ENCODE measurements at places on chromosomes 1 and 21.
A peak's percentile ranks its signal among the peaks of the same experiment; 100 is the strongest.

DNA sequence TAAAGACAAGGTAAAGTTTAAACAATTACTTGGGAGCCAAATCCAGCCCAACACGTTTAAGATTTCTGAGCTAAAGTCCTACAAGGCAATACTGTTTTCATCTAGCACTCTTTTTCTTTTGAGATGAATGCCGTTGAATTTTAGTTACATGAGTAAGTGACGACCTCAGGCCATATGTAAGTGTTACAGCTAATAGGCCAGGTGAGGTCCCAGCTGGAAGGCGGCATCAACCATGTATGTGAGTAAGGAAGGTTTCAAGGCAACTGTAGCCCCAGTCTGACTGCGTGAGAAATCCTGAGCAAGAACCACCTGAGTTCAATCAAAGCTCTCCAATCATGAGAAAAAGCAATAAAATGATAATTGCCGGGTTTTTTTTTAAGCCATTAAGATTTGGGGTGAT lies 41.5 kb upstream of the EGLN1 start:
- no peak for DNase-seq

GRCh38 chr1:228417483-228418203 lies 982 bp upstream of the TRIM17 start:
- DNase-seq = no peak

DNA sequence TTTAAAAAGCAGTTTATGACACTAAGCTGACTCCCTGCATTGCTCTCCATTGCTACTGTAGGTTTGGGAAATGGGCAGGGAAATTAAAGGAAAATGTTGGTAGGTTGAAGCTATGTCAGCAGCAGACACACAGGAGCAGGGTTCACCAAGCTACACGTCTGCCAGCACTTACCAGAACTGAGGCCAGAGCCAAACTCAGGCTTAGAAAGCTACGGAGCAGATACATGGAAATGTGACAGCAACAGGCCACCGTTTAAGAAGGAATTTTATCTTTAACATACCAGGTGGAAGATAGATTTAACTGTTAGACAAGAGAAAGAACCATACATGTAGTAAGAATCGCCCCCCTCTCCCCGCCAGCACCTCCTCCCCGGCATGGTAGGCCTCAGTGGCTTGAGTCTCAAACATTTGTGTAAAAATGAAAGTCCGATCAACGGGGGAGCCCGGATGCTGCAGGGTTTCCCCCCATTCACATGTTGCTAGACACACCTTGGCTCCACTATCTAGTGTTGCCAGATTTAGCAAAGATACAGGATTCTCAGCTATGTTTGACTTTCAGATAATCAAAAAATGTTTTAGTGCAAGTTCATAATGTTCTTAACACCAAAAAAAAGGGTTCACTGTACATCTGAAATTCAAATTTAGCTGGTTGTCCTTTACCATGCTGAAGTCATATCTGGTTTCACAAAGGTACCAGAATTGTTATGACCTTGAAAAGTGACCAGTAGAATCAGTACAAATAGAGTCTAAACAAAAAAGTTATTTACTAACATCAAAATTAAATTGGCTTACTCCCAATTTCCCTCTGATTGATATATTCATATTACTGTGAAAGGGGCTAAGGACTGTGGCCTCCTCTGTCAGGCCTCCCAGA lies 6.7 kb downstream of the OR2T11 start:
- no peak for DNase-seq

DNA sequence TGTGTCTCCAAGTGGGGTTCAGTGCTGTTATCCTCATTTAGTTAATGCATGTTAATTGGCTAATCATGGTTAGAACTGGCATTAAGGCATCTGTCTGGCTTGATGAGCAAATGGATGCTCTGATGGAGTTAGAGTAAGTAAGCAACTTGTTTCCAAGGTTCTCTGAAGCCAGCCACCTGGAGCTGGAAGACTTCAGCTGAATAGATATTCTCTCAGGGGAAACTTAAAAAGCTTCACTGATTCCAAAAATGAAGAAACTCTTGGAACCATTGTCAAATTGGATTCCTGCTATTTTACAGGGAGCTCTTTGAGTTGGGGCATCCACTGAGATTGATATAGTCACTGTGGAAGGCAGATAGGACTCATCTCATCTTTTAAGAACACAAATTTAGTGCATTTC lies 118.9 kb downstream of the CACHD1 start:
- no peak for DNase-seq

- peak; percentile 61 for DNase-seq
Observed at GRCh38 chr1:193183019-193183627, 3.3 kb downstream of the B3GALT2 start.

- DNase-seq = no peak
Observed at GRCh38 chr1:221635305-221635704, 106.6 kb downstream of the DUSP10 start.

- no peak for DNase-seq
Observed at GRCh38 chr1:177960939-177961622, 8.8 kb downstream of the SEC16B start.

DNA sequence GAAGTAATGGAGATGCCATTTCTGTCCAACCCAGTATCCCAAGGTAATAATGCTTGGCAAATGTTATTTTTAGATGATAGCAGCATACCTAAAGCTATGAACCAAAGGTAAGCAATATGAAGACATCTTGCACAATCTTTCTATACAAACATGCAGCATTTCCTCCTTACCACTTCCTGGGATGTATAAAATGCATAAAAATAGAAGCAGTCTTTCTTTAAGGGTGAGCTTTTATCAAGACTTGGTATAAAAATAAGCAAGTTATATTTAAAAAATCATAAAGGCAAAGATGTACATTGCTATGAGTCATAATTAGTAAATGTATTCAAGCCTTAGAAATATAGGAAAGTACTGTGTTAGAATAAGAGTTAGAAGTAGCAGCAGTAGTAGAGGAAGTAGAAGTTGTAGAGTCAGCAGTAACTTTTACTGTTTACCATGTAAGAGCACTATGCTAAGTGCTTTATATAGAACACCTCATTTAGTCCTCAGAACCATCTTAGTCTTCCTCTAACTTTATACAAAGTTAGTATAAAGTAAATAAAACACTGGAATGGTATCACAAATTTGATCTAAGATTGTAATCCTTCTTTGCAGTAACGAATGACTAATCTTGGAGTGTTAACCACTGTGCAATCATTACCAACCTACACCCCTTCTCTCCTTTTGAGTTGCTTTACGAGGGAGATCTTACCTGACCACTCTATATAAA lies 371.3 kb downstream of the VAV3 start:
- peak; percentile 53 for DNase-seq

DNA sequence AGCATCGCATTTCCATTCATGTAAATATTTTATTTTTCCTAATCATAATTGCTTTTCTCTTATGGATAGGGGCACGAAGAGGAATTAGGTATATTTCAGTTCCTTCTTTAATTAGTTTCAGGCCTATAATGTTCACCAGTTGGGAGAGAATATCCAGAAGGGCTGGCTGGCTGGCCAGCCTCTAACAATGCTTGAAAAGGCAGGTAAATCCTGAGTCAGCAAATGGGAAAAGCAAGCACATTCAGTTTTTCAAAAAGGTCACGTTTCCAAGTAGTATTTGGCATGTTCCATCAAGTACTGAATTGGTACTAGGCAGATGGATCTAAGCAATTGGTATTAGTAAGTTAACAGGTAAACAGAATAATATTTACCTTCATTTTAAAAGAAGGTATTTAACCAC lies 8.0 kb downstream of the RAB29 start:
- DNase-seq = no peak

DNA sequence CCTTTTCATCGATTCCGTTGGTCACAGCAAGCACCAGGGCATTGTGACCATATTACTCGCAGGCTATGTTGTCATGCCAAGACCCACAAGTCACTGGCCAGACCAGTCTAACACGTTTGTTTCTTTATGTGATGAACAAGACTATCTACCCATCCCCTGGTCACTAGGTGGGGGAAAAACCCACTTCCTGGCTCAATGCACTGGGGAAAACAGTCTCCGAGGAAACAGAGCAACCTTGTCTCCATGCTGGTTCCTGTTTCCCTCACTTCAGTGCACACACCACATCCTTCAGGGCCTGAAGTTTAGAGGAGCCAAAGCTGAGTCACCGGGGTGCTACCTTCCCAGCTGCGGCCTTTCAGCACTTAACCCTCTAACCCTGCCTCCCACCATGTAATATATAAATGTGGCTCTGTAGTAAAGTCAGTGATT lies 20.9 kb downstream of the ERICH3 start:
- no peak for DNase-seq

DNA sequence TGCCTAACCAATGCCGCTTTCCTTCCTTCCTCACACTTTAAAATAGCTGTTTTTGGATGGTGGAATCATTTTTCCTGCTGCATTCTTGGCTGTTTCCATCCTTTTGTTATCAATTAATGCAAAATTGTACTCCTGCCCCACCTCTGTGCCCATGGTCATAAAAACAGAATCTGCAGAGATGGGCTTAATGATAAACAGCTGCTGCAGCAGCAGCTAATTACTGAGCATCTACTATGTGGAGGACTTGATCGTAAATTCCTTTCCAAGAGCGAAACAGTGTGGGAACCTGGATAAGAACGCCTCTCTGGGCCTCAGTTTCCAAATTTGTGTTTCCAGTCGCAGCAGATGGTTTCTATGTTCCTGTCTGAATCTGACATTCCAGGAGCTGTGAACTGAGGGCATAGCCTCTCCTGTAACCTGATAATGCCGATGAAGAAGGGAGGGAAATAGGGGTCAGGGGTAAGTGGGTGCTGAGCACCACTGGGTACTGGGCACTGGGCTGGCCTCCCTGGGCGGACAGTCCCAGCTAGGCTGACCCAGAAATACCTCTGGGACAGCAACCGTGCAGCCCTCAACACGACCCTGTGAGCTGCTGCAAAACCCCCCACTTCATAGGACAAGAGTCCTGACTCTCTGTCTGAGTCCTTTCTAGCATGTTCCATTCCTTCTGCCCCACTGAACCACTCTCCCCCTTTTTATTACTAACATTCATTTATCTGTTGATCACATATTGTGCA lies 121.7 kb downstream of the DMRTB1 start:
- no peak for DNase-seq

DNA sequence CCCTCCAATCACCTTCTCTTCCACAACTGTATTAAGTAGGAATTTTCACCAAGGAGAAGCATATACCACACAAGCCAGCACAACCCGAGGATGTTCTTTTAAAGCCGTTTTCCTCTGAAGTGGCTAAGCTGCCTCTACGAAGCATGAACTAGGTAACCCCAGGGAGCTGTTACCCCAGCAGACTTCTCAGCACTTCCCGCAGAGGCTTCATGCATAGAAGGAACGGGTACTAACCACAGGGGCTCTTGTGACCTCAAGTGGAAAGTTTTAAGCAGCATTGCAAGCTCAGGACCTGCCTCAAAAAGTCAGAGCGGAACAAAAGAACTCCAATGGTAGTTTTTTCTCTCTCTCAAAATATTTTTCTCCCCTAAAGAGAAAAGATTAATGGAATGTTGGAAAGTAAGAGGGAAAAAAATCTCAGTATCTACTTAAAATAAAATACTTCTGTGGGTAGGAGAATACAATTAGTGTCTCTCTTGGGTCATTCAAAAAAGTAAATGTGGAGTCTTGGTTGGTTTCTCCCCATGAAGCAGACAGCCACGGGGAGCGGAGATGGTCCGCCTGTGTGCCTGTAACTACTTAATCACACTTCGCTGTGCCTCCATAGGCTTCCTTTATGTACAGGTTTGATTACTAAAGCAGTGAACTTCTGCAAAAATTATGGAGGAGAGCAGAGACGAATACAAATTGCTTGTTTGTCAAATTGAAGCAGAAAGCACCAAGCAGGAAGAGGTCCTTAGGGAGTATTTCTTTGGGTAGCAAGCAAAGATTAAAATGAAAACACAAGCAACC lies 40.9 kb downstream of the STX6 start:
- peak; percentile 59 for DNase-seq

GRCh38 chr1:224433041-224433691 lies 1.4 kb downstream of the WDR26 start:
- peak; percentile 36 for DNase-seq

GRCh38 chr1:112887599-112888283 lies 68.3 kb downstream of the SLC16A1 start:
- no peak for DNase-seq

- DNase-seq = peak; percentile 51
Observed at GRCh38 chr1:156750711-156751450, 594 bp downstream of the HDGF start.

- DNase-seq = no peak
Observed at GRCh38 chr1:34831721-34832246, 27.8 kb downstream of the SMIM12 start.

GRCh38 chr21:41180752-41181151 lies 12.8 kb downstream of the BACE2 start:
- DNase-seq = no peak

DNA sequence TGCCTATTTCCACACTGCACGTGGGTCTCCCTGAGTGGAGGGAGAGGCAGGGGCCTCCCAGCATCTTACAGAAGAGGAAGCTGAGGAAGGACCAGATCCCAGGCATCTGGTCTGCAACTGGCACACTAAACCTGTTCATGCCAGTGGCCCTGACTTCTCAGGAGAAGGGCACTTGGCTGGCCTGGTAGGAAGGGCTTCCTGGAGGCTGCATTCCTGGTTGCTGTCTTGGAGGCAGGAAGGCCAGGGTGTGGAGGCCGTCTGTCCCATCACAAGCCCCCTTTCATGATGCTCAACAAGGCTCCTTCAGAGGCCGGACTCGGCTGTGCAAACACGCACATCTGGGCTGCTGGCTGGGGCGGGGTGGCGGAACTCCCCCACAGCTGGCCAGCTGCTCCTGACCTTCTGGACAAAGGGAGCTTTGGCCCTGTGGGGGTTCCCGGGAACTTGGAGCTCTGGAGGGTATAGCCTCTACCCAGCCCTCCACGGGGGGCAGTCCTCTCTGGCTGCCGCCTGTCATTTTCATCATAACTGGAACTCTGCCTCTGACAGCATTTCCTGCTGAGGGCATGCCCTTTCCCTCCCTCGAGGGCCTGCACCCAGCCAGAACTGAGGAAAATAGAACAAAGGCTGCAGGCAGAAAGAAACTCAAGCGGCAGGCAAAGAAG lies 39.2 kb upstream of the POU3F1 start:
- DNase-seq = no peak

- peak; percentile 73 for DNase-seq
Observed at GRCh38 chr1:89945852-89946476, 48.9 kb upstream of the ZNF326 start.

- no peak for DNase-seq
Observed at GRCh38 chr1:37152491-37152890, 118.2 kb upstream of the GRIK3 start.

DNA sequence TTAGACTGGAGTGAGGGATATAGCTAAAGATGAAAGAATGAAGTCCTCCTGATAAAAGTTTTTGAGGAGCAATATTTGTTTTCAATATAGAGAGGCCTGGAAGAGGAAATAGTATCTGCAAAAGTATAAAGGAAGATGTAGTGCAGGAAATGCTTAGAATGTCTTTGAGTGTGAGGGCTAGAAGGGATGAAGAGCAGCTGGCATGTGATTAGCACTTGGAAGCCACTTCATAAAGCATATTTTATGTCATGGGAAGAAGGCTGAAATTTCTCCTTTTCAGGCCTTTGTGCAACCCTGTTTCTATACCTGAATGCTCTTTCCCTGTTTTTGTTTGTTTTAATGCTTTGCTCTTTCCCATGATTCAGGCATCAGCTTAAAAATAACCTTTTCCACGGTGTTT lies 323.3 kb upstream of the DEPDC1 start:
- DNase-seq = no peak

All from activated CD4-positive, alpha-beta T cell treated with anti-CD3 and anti-CD28 coated beads, Interleukin-2, Interleukin-6, amounts not matched to agents 100 ng/mL and 50 ng/mL, durations not matched to agents 16 hours and 8 hours (primary cell).